Activated T-helper 1 cell treated with anti-CD3 and anti-CD28 coated beads, Interleukin-2, amount 50 U/mL, for 16 hours (primary cell): ENCODE measurements at places on chromosomes 12 and 14.

DNA sequence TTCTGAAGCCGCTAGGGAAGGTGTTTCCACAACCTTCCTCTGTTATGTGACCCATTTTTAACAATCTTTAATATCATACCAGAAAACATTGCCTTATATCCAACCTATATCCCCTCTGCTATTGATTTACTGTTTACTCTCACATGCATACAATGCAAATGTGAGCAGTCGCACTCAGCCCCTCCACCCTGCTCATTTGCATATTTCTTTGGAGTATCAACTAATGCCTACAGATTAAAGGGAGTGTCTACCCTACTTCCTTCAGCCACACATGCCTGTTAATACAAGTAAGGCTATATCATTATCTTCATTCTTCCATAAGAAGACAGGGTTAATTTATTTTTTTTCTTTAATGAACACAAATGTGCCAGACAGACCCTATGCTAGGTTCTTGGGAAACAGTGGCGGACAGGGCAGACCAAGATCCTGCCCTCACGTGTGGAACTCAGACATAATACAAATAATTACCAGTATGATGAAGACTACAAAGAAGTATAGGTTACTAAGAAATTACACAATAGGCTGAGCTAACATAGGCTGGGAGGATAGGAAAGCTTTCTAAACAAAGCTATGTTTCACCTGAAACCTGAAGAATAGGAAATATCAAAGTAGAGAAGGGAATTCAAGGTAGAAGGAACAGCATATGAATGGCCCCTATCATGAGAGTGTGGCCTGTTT, 107.3 kb upstream of the MDM1 start:
- DNase-seq, result no peak

DNA sequence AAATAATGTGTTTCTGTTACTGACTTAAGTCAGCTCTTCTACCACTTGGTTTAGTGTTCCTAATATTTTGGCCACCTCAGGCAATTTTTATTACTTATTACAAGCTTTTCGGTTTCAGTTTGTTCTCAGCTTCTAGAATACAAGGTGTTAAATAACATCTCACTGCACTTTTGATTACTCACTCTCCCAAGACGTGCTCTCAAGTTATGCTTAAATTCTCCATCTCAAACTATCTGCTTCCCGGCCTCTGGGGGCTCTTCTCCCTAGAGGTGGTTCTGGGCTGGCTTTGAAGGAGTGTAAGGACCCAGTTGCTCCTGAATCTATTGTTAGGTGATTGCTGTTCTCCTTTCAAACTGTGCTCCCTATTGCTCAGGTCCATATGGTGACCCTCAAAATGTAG, 193.9 kb upstream of the DDHD1 start:
- DNase-seq, result no peak

DNA sequence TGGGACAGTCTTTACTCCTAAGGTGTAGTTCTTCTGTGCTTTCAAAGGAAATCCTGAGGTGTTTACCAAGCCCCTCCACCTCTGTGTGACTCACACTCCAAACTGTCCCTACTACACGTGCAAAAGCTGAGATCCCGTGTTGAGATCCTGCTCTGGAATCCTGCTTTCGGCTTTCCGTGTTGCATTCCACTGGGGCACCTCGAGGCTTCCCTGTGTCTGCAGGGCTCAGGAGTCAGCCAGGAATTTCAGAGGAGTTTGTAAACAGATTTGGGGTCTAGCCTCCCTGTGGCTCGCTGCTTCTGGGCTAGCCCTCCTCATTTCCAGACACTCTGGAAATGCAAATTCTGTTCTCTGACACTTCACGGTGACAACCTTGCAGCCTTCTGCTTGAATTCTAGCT, 48.4 kb downstream of the CACNA2D4 start:
- DNase-seq, result no peak

GRCh38 chr14:22535916-22536315, 53.1 kb downstream of the DAD1 start:
- DNase-seq, result no peak

GRCh38 chr12:125021771-125022170, 28.3 kb downstream of the BRI3BP start:
- DNase-seq, result no peak

DNA sequence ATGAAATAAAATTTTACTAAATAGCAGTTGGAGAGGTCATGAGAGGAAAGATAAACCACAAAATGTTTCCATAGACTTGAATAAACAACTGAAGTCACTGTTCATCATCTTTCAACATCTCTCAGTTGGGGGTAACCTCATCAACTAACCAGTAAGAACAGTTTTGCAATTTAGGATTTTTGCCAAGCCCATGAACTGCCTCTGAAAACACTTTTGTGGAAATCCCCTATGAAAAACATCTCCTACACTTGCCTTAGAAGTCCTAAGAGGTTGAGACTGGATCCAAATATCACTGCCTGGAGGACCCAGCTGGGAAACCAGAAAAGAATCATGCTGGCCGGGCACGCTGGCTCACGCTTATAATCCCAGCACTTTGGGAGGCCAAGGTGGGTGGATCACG, 273.1 kb downstream of the C12orf50 start:
- no peak for DNase-seq

GRCh38 chr12:94864987-94865386, 138.5 kb downstream of the NDUFA12 start:
- DNase-seq, result no peak

GRCh38 chr12:48199774-48200221, 3.3 kb downstream of the OR10AD1 start:
- no peak for DNase-seq

- DNase-seq, result peak; percentile 57
Measured at GRCh38 chr12:27822076-27822712, 42.2 kb upstream of the MANSC4 start.

DNA sequence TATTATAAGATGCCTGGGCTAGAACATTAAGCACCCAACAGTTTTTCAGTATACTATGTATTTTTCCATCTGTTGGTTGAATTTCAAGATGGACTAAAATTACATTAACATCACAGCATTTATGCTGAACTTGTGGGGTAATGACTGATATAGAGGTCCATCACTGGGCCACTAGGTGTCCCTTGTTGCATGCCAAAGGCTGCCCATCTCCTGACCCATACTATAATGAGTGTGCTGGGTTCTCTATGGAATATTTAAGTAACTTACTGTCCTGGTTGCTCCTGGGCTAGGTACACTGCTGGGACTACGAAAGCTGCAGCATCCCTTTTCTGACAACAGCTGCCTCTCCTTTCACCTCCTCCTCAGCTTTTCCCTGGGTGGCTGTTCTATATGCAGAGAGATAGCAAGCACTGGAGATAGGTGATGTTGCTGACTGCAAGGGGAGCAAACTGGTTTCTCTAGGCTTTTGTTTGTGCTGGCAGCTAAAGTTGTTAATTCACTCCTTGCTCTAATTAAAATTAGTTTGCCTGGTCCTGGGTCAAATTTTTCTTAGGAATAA, 138.6 kb upstream of the TRHDE start:
- DNase-seq, result no peak

DNA sequence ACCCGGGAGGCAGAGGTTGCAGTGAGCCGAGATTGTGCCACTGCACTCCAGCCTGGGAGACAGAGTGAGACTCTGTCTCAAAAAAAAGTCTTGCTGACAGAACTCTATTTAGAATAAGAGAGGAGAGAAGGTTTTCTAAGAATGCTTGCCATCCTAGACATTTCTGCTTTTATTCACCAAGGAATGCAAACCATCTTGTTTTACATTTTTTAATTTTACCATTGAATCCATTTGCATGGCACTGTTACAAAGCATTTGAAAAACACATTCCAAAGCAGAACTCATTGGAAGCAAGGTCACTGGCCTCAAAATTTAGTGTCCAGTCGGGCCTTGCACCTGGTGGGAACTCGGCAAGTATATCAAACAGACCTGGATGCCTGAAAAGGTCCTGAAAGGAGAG, 44.2 kb upstream of the RASSF3 start:
- DNase-seq, result no peak

GRCh38 chr12:71655495-71655894, 8.2 kb downstream of the ZFC3H1 start:
- DNase-seq, result no peak

DNA sequence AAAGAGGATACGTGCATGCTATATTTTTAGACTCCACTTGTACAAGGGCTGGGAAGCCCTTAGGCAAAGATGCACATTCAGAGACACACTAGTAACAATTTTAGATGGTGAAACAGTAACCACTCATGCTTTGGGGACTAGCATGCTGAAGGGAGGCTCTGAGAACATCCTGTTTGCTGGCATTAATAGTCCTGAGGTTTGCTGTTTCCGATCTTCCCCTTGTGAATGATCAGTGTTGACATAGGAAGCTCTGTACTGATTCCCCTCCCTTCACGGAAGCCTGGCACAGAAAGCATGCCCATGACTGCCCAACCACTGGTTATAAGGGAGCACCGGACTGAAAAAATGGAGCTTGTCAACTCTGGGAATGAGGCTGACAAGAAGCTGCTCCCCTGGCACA, 164.6 kb downstream of the GCH1 start:
- DNase-seq, result no peak

DNA sequence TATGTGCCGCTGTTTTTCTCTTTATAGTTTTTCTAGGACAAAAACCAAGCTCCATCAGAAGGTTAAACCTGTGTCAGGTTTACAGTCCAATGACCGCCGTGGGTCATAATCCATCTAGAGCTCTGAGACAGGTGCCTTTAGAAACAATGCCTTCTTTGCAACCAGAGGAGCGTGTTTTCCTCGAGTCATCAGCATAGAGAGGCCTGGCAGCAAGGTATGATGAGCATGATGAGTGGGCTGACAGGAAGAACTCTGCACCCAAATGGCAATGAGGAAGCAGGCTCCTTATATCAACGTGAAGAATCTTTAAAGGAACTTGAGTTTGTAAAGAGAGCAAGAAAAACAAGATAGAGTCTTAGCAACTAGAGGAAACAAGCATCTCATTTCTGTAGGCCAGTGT, 60.5 kb upstream of the NUDT4 start:
- no peak for DNase-seq

DNA sequence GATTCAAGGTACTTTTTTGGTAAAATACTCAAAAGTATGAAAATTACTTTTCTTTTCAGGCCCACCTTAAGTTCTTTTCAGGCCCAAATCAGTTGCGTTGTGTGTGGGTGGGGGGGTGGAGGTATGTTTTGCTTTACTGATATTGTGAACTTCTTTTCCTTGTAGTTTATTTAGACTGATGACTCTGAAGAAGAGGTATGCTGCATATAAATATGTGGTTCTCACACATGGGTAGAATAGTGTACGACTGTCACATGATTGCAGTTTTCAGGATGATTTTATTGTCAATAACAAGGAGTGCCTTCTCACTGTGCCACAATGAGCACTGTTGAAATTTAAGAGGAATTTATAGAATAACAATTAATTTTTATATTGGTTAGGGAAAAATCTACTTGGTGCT, 166.6 kb upstream of the ATP2B1 start:
- DNase-seq, result no peak

DNA sequence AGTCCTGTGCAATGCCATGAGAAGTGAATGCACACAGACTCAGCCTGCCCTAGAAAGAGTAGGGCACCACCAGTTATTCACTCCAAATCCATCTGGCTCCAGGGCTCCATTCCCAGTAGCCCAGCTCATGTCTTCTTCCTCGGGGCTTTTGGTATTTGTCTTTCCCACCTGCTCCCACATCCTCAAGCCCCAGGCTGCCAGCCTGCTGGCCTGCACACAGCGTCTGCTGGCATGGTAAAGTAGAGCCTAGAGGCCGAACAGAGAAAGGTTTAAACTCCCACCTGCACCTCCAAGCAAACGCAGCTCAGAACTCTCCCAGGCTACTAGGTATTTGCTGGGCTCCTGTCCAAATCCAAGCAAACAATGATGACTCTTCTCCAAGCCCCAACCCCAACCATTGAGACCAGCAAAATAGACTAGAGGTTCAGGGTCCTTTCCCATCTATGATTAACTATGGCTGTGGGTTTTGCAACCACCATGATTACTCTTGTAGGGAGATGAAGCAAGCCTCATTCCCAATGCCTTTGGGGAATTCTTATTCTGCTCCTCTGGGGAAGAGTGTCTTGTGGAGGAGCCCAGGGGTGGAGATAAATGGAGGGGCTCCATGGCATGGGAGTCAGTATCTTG, 5.2 kb upstream of the VDR start:
- no peak for DNase-seq

DNA sequence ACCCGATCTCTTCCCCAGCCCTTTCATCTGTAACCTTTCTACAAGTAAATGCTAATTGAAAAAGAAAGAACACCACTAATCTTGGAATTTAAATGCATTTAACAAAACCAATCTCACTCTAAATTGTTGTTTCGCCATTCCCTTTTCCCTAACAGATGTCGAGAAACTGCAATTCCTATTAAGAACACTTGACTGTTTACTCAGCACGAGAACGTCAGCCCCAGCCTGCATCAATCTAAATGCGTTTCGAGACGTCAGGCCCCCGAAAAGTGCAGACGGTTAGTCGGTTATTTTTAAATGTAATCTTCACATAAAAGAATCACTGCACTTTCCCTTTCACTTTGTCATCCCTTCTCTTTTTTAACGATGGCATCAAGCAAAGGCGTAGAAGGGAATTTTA, 837.6 kb downstream of the VRK1 start:
- DNase-seq, result no peak

DNA sequence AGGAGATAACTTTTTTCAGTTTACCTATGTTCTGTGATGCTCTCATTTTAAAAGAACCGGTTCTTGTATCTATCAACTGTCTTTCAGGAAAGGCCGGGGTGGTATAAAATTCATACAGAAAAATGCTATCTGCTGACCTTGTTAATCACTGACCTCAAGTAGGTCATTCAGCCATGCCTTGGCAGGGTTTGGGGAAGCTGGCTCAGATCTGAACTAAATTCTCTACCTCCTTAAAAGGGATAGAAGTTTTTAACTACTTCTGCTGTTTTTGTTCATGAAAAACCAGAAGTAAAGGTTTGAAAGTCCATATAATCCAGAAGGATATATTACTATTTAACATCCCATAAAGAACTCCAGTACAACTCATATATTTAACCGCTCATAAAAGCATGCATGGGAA, 10.1 kb downstream of the MYRFL start:
- no peak for DNase-seq

DNA sequence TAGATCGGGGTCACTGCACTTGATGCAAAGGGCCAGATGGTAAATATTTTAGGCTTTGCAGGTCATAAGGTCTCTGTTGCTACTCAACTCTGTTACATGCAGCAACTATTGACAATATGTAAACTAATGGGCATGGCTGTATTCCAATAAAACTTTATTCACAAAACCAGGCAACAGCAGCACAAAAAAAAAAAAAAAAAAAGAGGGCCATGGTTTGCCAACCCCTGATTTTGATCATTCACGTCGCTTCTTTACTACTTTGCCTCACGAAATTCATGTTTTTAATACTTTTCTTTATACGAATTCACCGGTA, 152.9 kb downstream of the RBM19 start:
- no peak for DNase-seq
